ENCODE measurements at places on chromosomes 2 and 18.
A peak's percentile ranks its signal among the peaks of the same experiment; 100 is the strongest.

- DNase-seq, result no peak
Measured at GRCh38 chr2:46157072-46157965, 139.9 kb upstream of the EPAS1 start.

- DNase-seq, result no peak
Measured at GRCh38 chr2:82675186-82675585, 1783.9 kb downstream of the SUCLG1 start.

GRCh38 chr2:173086518-173087213 is 11.0 kb downstream of the MAP3K20 start:
- DNase-seq, result no peak

GRCh38 chr2:10382354-10383061 is 65.6 kb downstream of the ODC1 start:
- DNase-seq, result peak; percentile 21

GRCh38 chr2:101665312-101665711 is 32.2 kb upstream of the MAP4K4 start:
- DNase-seq, result no peak

GRCh38 chr2:169254774-169255173 is 107.6 kb downstream of the LRP2 start:
- no peak for DNase-seq

- DNase-seq, result no peak
Measured at GRCh38 chr2:56444339-56444738, 260.5 kb downstream of the CCDC85A start.

GRCh38 chr2:237143118-237143517 is 57.4 kb downstream of the COPS8 start:
- DNase-seq, result no peak

DNA sequence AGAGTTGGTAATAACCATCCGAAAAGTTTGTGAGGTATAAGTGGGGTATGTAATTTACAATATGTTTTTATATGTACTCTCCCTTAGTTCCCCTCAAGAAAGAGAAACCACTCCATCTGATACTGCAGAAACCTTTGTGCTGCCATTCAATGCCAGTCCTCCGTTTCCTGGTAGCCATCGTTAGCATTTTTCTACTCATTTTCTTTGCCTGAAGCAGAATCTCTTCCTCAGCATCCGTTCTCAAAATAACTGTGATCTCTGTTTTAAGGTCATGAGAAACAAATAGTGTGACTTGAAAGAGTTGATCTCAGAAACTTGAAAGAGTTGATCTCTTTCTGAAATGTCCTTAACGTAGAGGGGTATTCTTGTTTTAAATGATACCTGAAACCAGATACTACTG is 996 bp downstream of the PTCD3 start:
- no peak for DNase-seq

DNA sequence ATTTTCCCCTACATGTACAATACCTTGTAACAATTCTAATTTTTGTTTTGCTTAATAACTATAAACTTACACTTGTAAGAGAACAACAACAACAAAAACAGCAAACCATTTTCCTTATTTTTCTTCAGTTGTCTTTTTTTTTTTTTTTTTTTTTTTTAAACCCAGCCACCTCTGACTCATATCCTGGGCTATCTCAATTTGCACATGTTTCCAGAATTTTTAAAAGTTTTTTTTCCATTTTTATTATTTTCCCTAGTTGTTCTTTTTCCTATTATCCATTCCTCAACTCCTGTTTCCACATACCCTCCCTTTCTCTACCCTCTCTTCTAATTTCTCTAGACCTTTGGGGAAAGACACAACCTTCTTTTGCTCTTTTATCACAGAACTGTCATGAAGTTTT is 112.5 kb downstream of the EFEMP1 start:
- DNase-seq, result no peak

DNA sequence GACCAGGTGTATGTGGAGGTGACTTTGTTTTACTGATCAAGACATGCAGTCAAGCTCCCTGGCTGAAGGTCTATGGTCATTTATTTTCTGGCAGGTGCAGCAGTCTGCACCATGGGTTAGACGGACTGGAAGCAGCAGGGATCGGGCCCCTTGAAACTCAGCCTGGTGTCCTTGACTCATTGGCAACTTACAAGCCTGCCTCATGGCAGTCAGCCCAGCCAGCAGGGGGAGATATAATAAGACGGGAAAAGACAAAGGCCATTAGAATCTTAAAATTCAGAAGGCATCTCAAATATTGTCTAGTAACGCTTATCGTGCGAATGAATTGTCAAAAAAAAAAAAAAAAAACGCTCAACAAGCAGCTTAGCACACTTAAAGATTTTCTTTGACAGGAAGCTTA is 308.2 kb downstream of the EN1 start:
- no peak for DNase-seq

- no peak for DNase-seq
Measured at GRCh38 chr18:78146136-78147085, 833.2 kb upstream of the SALL3 start.

- no peak for DNase-seq
Measured at GRCh38 chr2:157830696-157831570, 45.2 kb downstream of the ACVR1 start.

DNA sequence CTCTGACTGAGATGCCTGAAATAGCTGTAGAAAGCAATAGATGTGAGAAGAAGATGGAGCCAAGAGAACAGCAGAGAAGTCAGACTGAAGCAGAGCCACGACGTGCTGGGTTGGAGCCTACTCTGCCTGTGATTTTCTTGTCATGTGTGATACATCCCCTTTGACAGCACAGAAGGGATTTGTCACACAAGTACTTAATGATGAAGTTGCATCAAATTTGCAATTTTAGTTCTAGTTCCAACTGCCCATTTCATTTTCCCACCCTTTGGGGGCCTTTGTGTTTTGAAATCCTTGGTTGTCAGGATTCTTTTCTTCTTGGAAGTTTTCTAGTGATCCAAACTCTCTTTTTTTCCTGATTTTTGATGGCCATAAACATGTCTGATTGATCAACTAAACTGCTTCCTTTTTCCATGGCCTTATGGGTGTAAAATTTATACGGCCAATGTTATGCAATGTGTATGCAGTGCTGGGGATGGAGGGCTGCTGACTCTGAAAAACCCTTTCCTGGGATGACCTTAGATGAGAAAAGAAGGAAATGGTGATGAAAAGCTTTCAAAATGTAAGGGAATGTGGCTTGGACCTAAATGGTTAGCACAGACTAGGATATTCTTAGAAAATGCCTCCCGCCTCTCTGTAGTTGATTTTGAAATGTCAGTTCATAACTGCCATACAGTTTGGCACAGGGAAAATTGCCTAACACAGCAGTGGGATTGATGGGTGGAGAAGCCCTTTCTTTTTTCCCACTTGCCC is 9.6 kb upstream of the B3GNT2 start:
- no peak for DNase-seq

GRCh38 chr18:52082246-52082645 is 257.8 kb upstream of the DCC start:
- DNase-seq, result no peak

GRCh38 chr2:126915903-126916302 is 17.2 kb downstream of the TEX51 start:
- no peak for DNase-seq

DNA sequence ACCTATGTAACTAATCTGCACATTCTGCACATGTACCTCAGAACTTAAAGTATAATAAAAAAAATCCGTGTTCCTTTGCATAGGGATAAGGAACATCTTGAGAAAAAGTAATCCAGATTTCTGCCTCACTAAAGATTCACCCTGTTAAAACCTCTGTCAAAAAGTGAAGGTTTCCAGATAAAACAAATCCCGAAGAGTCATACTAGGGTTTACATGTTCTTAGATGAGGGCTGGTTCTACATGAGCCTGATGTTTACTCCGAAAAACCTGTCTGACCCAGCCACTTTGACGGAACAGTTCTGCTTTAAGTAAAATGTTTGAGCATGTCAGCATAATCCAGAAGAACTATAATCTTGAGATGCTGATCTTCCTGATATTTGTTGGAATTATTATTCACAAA is 515.6 kb upstream of the SLC8A1 start:
- DNase-seq, result no peak

GRCh38 chr2:209523867-209524266 is 100.0 kb downstream of the MAP2 start:
- no peak for DNase-seq

- no peak for DNase-seq
Measured at GRCh38 chr2:37551783-37552182, 119.7 kb downstream of the CDC42EP3 start.

GRCh38 chr2:189178726-189179569 is 613 bp downstream of the COL5A2 start:
- DNase-seq, result no peak

DNA sequence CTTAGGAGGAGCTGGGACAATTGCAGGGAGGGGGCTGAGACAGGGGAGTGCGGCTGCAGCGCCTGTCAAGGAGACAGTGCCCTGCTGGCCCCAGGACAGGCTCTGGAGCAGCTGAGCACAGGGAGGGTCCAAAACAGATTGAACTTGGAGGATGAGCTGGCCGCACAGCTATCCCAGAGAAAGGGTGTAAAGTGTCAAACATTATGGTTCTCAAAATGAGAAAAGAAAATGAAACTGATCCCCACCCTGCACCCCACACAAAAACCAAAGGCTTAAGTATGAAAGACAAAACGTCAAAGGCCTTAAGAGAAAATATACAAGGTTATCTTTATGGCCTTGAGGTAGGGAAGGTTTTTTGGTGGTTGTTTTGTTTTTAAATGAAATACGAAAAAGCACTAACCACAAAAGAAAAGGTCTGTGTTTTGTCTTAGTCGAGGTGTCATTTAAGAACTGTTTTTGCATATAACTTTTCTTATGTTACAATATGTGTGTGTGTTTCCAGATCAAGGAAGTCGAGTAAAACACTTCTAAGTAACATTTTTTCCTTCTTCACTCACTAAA is 111.8 kb downstream of the HDAC4 start:
- DNase-seq, result peak; percentile 43

DNA sequence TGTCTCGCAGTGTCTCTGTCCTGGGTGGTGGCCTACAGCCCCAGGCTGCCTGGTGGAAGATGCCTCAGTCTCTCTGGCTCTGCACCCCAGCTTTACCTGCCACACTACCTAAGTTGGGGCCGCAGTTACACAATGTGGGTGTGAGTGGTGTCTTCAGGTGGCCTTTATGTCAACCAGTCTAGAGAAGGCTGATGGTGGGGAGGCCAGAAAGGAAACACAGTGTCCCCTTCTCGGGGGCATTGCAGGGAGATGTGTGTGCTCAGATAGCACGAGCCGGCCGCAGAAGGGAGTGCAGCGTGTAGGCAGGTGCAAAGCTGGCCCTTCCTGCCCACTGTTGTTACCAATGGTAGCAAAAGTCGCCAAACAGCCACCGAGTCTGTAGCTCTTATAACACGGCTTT is 216.1 kb downstream of the SH3RF3 start:
- no peak for DNase-seq

- no peak for DNase-seq
Measured at GRCh38 chr2:1743396-1744150, 742 bp downstream of the PXDN start.

DNA sequence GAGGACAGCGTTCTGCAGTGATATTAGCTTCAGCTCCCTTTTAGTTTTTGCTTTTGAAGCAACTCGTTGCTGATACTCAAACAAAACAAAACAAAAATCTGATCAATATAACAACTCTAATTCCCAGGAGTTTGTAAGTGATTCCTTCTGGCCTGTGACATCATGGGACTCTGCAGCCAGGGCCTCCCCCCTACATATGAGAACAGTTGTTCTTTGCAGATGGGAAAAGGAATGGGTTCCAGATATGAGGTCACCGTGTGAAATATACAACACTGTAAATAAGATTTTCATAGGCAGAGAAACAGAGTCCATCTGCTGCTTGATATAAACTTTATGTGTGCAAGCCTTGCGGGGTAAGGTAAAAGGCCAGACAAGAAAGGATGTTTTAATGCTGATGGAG is 56.7 kb downstream of the DIS3L2 start:
- DNase-seq, result no peak

- no peak for DNase-seq
Measured at GRCh38 chr2:240068193-240068592, 14.9 kb upstream of the OR6B3 start.

DNA sequence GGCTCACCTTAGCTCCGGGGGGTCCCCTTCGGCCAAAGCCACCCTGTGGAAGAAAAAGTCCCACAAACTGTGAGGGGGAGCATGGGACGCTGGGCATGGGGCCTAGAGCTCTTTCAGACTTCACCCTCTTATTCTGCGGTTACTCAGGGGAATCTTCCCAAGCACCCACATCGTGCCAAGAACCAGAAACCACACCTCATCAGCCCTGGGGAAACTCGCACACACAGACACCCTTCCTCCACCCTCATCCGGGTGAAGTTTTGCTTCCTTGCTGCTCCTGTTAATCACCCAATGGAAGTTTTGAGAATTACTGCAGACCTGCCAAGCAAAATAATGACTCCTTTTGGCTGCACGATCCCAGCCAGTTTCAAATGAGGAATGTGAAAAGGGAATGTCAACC is 59.1 kb downstream of the COL6A3 start:
- DNase-seq, result no peak

DNA sequence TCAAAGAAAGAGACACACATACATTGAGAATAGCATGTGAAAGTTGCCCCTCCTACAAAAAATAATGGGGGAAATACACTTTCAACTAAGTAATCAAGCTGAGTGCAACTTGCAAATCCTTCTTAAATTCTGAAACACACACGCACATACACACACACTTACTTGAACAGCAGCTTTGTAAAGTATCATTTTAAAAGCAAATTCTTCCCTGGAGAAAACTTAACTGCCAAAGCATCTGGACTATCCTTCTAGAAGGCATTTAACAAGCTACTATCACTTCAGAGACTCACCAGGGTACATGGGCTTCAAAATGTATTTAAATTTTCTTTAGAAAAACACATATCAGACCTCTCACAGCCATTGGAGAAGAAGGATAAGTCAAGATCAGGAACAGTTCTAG is 15.3 kb downstream of the GAREM1 start:
- DNase-seq, result no peak

DNA sequence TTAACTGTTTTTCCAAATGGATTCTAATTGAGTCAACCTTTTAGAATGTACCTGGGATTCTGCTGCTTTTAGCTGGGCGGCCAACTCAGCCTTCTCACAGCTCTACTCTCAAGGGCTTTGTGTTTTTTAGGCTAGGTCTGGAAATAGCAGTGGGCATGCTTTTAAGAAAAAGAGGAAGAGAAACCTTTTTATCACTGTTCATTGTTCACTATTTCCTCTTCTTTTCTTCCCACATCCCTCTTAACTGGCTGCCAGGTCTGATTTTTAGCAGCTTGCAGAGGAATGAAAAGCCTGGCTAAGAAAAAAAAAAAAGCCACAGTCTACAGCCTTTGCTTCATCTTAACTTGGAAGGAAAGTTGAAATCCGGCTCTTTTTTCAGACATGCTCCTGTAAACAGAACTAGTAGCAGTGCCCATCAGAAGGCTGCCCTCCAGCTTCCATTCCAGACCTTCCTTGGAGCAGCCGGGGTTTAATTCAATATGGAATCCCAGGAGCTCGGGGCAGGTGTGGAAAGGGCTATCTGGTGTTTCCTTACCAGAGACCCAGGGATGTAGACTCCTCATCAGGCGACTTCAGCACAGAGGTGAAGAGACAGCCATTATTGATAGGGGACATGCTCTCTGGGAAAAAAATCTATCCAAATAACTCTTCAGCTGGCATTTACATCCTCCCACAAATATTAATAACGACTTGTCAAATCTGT is 230.7 kb downstream of the MYO3B start:
- no peak for DNase-seq

- no peak for DNase-seq
Measured at GRCh38 chr2:131058920-131059319, 34.3 kb downstream of the FAM168B start.
